ENCODE measurements at places on chromosomes 4 and X.

DNA sequence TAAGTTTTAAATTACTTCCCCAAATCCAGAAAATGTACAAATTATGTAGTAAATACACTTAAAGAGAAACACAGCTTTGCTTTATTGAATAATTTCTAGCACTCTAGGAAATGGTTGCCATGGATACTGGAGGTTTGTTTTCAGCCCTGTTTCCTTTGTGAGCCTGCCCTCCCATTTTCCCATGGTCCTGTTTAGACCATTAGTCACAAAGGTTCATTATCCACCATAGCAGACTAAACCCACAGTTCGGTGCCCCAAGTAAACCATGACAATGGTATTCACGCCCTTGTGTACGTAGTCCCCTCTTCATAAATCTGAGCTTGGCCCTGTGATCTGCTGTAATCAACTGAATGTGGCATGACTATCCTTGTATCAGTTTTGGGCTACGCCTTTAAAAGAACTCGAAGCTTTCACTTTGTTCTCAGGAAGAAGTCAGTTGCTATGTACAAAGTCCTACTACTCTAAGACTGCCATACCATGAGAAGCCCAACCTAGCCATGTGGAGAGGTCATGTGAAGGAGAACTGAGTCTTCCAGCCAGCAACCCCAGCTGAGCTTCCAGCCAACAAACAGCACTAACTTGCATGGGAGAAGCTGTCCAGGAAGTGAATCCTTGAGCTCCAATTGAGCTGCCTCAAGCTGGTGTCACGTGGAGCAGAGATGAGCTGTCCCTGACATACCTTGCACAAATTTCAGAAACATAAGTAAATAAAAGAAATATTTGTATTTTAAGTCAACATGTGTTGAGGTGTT, 300.4 kb downstream of the LDB2 start:
- no peak for DNase-seq

GRCh38 chr4:142940425-142941330, 94.6 kb upstream of the INPP4B start:
- DNase-seq, result no peak

DNA sequence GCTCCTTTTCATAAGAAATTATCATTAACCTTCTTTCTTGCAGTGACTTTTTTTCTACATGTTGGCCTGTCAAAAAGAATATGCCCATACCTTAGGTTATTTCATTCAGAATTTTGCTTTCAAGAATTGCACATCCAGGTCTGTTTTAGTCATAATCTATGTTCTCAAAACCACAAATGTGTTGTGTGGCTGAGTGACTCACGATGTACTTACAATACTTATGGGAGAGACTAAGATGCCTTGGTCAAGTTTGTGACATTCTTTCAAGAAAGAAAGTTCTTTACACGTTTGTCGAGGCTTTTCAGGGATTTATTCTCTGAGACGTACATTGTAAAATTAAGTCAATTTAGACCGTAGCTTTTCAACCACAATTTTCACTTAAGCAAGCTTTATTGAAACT, 396.7 kb downstream of the FSTL5 start:
- no peak for DNase-seq

DNA sequence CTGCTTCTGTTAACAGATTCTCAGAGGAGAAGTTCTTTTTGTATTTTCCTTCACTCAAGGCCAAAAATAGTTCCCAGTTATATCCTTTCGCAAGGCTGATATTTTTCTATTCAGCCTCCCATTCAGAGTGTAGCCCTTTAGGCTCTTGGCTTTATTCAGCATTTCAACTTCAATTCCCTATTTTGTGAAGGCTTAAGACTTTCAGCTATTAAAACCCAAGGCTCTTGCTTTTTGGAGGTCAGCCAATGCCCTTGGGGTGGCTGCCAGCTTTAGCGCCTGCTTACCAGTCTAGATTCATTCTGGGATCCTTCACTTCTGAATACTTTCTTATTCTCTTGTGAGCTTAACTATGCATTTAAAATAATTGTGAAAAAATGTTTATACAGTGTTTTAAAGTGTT, 57.3 kb upstream of the ADGRA3 start:
- no peak for DNase-seq

GRCh38 chr4:48270951-48271473, 1.4 kb upstream of the TEC start:
- DNase-seq, result no peak

DNA sequence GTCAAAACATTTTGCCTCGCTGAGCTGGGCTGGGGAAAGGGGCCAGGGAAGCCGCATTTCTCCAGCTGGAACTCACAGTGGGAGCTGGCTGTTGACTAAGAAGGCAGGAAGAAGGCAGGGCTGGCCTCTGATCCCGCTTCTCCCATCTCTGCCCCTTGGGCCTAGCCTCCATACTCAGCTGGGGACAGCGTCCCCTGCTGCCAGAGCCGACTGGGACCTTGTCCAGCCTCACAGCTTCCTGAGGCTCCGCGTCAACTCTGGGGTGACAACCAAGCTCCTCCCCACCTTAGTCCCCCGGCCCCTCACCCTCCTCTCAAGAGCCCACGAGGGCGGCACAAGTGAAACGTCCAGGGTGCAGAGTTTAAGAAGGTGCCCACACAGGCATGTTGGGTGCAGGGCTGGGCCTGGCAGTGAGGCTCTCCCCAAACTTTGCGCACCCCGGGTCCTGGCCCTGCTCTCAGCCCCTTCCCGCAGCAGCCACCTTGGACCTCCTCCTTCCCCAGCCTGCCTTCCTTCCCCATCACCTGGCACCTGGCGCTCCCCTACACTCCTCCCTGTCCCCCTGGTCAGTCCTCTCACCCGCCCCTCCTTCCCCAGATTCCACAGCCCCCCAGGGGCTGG, 100.8 kb downstream of the PSAPL1 start:
- no peak for DNase-seq

- no peak for DNase-seq
Measured at GRCh38 chrX:120604361-120604782, 471 bp downstream of the MCTS1 start.

- DNase-seq, result no peak
Measured at GRCh38 chr4:177937041-177937440, 494.8 kb upstream of the AGA start.

- DNase-seq, result no peak
Measured at GRCh38 chr4:143411527-143412419, 75.1 kb downstream of the GAB1 start.

GRCh38 chr4:155119006-155119405, 89.4 kb upstream of the NPY2R start:
- DNase-seq, result no peak

DNA sequence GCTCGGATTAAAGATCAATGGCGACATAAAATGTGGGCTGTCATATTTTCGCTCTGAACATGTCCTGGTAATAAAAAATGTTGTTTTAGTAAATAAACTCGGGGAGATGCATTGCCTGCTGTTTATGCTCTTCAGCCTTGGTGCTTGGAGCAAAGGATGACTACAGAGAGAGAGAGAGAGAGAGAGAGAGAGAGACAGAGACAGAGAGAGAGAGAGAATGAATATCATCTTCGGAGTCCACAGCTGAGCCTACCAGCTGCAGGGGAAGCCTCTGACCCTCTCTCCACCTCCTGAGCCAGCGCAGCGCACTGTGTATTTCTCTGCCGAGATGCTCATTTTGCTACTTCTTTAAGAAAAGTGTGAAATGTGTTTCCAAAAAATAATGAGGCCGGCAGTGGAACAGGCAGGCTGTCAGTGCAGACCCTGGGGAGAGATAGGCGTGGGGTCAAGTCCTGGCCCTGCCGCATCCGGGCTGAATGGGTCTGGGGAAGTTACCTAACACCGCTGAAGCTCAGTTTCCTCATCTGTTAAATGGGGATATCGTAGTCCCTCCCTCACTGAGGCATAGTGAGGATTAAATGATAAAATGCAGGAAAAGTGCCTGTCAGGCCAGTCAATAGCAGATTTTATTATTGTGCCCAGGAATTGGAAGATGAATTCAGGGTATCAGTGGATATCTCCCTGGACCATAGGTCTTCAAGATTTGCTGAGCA, 58.5 kb upstream of the LGI2 start:
- DNase-seq, result no peak

- DNase-seq, result no peak
Measured at GRCh38 chrX:38365954-38366353, 13.6 kb downstream of the OTC start.

GRCh38 chr4:2767046-2767704, 11.0 kb upstream of the TNIP2 start:
- DNase-seq, result no peak

DNA sequence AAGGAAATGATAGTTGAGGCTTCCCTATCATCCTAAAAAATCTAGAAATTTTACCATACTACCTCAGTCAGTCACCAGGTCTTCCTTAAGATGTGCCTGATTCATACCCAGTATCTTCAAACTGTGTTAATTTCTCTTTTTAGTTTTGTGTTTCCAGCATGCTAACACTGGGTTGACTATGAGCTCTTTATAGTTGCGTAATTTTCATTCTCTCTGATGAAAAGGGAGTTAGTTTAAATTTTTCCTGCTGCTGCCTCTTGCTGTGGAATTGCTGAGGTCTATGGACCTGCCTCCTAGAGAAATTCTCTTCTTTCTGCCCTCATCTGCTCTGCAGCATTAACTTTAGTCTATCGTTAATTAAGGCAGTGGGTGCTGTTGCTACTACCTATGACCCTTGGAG, 66.6 kb downstream of the BANK1 start:
- DNase-seq, result no peak

- no peak for DNase-seq
Measured at GRCh38 chr4:66571145-66571695, 900.9 kb upstream of the EPHA5 start.

DNA sequence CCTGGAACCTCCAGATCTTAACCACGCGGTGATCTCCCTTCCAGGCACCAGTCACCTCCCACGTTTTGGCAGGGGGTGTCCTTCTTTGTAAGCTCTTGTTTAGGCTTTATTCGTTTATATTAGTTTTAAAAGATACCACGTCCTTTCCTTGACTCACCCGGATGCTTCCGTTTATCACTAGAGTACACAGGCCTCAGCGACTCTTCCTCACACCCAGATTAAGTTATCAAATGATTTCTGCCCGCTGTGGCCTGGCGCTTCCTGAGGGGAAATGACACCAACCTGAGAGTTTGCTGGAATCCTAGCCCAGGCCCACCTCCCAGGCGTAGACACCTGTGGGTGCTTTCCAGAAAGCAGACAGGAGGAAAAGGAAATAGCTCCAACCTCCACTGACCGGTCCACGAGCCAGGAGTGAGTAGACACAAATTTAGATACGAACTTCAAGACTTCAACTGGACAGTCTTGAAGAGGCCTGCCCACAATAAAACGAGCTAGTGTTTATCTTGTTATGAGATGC, 756 bp upstream of the ADAMTS3 start:
- DNase-seq, result no peak

- DNase-seq, result no peak
Measured at GRCh38 chrX:88202149-88202548, 544.9 kb upstream of the CPXCR1 start.

- no peak for DNase-seq
Measured at GRCh38 chr4:47858006-47858405, 20.1 kb upstream of the CORIN start.

- DNase-seq, result no peak
Measured at GRCh38 chr4:55854129-55854528, 681 bp downstream of the EXOC1 start.

GRCh38 chr4:82261084-82261483, 112.7 kb downstream of the HNRNPD start:
- no peak for DNase-seq

GRCh38 chr4:115119804-115120352, 6.5 kb upstream of the NDST4 start:
- no peak for DNase-seq

DNA sequence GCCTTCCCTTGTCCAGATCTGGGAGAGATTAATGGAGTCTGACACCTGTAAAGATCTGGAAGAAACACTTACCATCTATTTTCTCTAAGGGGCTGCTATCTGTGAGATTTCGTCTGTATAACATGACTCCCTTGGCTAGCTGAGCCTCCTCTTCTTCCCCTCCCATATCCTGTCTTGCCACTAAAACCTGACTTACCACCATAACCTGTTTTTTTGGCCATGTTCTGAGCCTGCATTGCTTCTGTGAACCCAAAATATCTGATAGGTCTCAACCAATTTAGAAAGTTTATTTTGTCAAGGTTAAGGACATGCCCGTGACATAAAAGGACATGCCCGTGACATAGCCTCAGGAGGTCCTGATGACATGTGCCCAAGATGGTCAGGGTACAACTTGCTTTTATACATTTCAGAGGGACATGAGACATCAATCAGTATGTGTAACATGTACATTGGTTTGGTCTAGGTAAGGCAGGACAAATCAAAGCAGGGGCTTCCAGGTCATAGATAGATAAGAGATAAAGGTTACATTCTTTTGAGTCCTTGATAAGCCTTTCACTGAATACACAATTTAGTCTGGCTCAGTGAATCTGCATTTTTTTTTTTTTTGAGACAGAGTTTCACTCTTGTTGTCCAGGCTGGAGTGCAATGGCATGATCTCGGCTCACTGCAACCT, 11.4 kb downstream of the MGST2 start:
- DNase-seq, result no peak

DNA sequence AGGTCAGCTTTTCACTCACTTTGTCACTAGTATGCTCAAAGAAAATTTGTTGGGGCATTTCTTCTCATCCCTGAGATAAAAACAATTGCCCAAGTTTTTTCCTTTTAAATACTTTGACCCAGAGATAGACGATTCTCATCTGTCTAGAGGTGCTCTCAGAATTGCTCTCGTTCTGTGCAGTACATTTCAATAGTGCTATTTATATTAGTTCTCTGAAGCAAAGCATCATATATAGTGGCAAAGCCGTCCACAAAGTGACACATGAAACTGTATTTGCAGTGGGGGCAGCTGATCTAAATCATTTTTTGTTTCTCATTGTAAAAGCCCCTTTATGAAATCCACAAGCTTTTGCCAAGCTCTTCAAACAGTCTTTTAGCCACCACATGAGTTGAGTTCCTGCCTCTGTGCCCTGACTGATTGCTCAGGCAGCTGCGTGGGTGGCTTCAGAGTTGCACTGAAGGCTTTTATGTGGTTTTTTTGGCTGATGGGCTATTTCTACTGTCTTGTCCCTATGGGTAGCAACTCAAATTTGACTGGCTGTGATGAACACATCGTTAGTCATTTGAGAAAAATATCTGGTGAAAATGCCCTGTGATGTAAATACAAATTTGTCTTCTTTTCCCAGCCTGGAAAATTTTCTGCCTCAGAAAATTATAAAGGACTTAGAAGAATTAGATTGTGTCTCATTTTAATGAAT, 119.1 kb upstream of the OTUD4 start:
- no peak for DNase-seq

GRCh38 chr4:37490391-37491347, 195.5 kb downstream of the RELL1 start:
- no peak for DNase-seq

DNA sequence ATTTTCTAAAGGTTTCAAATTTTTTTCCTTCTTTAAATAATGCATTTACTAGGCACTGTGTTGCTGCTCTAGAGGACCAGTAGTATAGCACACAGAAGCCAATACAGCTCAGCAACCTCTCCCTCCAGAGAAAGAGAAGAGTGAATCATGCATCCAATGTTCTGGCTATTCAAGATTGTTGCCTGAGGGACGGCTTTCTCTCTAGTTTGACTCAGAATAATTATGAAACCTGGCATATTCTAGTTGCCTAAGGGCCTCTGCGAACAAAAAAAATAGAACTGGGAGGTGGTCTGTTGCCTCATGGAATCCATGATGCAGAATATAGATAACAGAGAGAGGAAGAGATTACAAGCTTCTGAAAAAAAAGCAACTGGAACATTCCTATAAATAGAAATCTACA, 1233.3 kb upstream of the PABPC4L start:
- DNase-seq, result no peak

- DNase-seq, result no peak
Measured at GRCh38 chrX:39895218-39896110, 202.3 kb downstream of the BCOR start.

- no peak for DNase-seq
Measured at GRCh38 chrX:17654116-17654515, 83.2 kb upstream of the SCML1 start.

All from stimulated activated CD8-positive, alpha-beta memory T cell treated with anti-CD3 and anti-CD28 coated beads, Interleukin-7, amount 100 ng/mL, for 1 hour (primary cell).